ENCODE measurements at places on chromosomes 16 and 17.

DNA sequence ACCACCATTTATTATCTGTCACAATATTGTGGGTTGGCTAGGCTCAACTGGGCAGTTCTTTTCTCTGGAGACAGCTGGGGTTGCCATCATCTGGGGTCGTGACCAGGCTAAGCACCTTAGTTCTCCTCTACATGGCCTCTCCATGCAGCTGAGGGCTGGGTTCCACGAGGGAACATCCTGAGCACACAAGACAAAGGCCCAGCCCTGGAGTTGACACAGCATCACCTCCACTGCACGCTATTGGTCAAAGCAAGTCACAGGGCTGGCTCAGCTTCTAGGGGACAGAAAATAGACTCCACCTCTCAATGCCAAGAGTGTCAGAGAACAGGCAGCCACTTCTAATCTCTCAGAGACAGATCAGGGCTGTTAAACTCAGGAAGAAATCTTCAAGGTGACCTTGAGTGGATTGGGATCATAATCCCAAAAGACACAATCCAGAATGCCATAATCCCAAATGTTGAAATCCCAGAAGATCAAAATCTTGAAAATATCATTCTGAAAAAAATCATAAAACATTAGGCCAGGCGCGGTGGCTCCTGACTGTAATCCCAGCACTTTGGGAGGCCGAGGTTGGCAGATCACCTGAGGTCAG lies 13.0 kb upstream of the USP10 start:
- DNase-seq = no peak

- no peak for DNase-seq
Observed at GRCh38 chr16:85197611-85198566, 85.6 kb upstream of the CIBAR2 start.

GRCh38 chr16:86573646-86574508 lies 4.5 kb upstream of the FOXL1 start:
- DNase-seq = no peak

- DNase-seq = no peak
Observed at GRCh38 chr17:19750835-19751234, 2.7 kb upstream of the ALDH3A1 start.

DNA sequence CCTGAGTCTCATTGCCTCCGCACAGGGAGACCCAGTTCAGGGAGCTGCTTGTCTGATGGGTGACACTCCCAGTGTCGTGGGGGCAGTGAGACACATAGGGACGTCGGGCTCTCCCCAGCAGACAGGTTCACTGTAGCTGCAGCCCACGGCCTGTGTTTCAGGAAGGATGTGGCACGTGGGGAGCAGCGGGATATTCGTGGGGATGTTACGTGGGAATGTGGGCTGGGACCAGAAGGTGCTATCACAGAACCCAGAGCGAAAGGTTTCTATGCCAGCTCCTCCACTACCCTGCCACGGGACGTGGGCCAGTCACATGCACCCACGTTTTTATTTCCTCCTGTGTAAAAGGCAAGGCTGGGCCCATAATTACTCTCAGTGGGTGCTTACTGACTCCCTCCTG lies 16.3 kb downstream of the CACNA1G start:
- DNase-seq = no peak

DNA sequence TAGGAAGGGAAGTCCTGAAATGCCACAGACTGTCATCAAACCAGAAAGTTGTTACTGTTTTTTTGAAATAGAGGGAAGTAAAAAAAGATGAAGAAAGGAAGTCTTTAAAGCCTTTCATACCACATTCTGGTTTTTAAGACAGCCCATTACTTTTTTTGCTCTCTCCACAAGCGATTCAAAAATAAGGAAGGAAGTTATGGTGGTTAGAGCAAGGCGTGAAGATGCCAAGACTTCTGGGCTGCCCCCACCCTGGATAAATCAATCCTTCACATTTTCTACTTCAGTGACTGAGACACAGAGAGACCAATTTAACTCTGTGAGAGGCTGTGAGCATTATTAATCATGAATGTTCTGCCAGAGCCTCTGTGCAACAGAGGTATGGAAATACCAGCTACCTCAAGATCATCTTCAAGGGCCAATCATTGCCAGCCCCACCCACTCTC lies 82.3 kb upstream of the BCAR1 start:
- DNase-seq = no peak

All from cardiac fibroblast (primary cell).